ENCODE measurements at places on chromosomes 4 and X.

- DNase-seq = no peak
These were observed 40.6 kb downstream of the USP26 start for GRCh38 chrX:133056341-133056740.

DNA sequence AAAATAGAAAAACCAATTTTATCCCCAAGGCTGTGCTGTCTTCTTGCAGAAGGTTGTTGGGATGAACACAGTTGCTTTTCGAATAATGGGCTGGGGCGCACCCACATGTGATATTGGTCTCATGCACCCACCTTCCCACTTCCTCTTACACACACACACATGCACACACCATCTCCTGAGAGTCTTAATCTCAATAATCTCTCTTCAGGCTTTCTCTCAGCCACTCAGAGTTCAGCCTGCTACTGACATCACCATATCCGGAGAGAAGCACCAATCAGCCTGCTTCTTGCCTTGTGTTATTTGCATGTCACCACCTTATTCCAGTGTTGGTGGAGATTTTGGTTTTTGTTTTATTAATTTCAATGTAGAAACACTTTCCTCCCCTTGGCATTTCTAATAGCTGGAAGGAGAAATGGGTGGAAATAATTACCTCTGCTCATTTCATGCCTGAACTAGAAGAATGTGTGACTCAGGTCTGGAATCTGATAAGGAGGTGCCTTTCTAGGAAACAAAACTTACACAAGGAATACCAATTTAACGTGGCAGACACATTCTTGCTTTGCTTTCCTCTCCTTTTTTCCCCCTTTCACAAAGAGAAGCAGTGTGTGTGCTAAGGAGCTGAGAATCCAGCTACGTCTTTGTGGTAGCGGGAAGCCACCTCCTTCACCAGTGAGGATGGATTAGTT is 400.2 kb downstream of the MID1IP1 start:
- no peak for DNase-seq

DNA sequence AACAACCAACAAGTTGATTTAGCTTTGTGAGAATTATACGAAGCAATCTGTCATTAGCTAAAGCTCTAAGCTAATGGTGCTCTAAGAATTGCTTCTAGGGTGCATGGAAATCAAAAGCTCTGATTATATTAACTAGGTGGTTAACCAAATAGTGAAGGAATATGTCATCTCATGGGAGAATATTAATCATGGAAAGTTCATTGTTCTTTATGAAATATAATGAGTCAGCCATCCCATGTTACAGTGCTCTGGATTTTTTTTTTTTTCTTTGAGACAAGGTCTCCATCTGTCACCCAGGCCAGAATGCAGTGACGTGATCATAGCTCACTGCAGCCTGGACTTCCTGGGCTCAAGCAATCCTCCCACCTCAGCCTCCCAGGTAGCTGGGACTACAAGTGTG is 10.5 kb downstream of the DCAF8L2 start:
- no peak for DNase-seq

DNA sequence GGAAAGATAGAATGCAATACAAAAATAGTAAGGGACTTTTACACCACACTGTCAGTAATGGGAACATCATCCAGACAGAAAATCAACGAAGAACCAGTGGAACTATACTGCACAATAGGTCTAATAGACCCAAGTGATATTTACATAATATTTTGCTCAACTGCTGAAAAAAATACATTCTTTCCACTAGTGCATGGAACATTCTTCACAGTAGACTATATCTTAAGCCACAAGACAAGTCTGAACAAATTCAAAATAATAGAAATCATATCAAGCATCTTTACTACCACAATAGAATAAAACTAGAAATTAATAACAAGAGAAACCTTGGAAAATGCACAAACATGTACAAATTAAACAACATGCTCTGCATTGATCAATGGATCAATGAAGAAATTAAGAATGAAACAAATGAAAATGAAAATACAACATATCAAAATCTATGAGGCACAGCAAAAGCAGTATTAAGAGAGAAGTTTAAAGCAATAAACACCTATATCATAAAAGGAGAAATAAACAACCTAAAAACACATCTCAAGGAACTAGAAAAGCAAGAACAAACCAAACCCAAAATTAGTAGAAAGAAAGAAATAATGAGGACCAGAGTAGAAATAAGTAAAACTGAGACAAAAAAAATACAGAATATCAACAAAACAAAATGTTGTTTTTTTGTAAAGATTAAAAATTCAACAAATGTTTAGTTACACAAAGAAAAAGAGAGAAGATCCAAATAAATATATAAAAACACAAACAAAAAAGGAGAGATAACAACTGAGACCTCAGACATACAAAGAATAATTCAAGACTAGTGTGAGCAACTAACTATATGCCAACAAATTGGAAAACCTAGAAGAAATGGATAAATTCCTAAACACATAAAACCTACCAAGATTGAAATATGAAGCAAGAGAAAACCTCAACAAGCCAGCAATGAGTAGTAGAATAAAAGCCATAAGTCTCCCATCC is 51.5 kb upstream of the ANTXR2 start:
- no peak for DNase-seq

GRCh38 chr4:10074767-10075105 is 41.9 kb downstream of the WDR1 start:
- no peak for DNase-seq

GRCh38 chr4:98232202-98232601 is 29.0 kb upstream of the RAP1GDS1 start:
- no peak for DNase-seq

DNA sequence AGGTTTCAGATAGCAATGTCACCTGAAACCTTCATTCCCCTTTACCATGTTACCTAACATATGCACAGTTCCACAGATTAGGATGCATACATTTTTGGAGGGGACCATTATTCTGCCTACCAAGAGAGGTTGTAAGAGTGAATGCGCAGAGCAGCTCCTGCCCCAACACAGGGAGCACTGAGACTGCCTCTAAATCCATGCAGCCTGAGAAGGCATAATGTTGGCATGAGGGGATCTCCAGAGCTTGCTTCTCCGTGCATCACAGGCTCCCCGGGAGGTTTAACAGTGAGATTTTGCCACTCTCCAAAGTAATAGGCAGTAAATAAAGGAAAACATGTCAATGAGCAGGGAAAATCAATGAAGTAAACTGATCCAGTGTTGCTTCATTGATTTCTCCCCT is 410.8 kb downstream of the PCDH7 start:
- no peak for DNase-seq

DNA sequence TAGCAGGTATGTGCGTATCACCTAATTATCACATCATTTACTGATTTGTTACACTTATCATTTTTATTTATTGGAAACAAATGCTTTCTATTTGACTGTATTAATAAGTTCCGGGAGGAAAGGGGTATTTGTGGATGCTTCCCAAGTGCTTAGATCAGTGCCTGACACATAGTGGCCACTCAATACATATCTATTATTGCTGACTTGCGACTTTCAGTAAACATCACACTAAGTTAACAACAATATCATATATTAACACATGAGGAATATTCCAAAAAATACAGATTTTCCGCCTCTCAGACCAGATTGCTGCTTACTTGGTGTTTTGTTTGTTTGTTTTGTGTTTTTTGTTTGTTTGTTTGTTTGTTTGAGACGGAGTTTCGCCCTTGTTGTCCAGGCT is 52.6 kb upstream of the ZFP42 start:
- no peak for DNase-seq

GRCh38 chr4:68348577-68348976 is 1.3 kb downstream of the YTHDC1 start:
- DNase-seq = no peak

DNA sequence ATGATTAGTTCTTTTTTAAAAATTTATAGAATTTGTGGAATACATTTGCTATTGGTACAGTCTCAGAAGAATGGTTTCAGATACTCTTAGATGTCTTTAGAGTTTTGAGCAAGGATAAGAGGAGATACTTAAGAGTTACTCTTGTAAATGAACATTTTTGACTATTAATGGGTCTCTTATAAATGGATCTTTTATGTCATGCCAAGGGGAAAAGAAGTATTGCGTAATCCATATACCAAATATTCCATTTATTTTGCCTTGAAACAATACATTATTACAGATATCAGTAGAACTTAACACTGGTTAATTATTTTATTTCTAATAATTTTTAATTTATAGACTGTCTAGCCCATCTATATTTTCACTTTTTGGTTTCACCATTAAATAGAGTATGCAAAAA is 17.2 kb upstream of the DCAF4L1 start:
- DNase-seq = no peak

DNA sequence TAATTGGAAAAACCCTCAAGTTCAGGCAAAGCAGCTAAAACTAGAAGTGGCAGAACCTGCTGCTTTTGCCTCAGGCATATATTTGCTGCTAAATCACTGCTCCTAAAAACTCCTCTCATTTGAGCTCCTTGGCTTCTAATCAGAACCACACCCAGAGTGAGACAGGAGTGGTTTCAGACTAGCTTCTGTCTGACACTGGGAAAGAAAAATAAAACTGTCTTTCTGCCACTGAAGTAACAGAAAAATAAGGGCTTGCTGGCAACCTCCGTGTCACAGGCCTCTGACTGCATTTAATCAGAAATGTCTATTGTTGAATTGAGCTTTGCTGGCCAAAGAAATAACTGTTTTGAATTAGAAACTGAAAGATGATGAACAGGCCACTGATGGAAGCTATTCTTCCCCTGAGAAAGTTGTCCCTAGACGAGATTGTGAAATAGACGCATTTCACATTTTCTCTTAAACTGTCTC is 52.1 kb upstream of the RAP2C start:
- no peak for DNase-seq

GRCh38 chr4:7460566-7460965 is 25.8 kb upstream of the PSAPL1 start:
- DNase-seq = no peak

- DNase-seq = no peak
These were observed 43.6 kb upstream of the IL1RAPL2 start for GRCh38 chrX:104522386-104522785.

DNA sequence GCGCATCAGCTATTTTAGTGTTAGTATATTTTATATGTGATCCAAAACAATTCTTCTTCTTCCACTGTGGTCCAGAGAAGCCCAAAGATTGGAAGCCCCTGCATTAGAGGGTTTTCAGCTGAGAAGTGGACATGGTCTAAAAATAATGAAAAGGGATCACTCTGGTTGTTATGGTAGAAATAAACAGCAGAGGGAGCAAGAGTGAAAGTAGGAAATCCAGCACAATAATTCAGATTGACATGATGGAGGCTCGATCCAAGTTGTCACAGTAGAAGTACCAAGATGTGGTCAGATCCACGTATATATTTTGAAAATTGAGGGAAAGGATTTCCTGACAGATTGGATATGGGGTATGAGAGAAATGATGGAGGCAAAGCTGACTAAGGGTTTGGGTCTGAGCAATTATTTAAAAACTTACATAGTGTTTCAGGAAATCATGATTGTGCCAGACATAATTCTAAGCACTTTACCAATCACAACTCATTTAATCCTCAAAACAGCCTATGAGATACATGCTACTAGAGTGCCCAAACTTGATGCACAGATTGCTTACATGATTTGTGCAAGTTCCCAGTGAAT is 17.0 kb upstream of the TMEM144 start:
- peak; percentile 66 for DNase-seq

- no peak for DNase-seq
These were observed 123.6 kb upstream of the RBPJ start for GRCh38 chr4:26197018-26197779.

DNA sequence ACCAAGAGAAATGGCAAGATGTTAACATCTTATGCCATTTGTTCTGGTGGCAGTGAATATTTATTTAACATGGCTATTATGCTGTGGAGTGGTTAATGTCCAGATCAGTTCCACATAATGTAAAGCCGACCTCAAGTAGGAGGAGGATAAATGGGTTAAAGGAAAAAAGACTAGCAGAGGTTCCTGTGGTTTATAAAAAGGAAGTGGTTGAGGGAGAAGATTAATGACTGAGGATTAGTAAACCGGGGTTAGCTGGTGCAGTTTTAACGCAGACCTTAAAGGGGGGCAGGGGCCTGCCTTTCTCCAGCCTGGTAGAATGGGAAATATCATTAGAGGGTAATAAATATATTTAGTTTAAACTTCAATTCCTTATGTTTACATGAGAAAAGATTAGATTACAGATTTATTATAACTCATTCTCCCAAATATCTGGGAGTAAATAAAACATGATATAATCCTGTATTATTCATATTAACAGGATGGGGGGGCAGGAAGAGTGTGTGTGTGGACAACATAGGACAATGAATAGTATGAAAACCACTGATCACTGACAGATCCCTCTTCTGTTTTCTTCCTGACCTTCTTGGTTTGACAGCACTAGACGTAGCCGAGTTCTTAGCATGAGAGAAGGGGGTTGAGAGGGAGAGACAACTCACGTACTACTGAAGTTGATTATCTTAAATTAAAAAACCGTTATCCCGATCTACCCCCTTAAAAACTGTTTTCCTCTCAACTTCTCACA is 124.1 kb upstream of the LIMCH1 start:
- DNase-seq = peak; percentile 1

- no peak for DNase-seq
These were observed 680.7 kb upstream of the BOD1L1 start for GRCh38 chr4:14308229-14308651.

- DNase-seq = peak; percentile 54
These were observed 3.7 kb downstream of the TAF7L start for GRCh38 chrX:101287402-101287801.

GRCh38 chr4:121030131-121030530 is 42.2 kb downstream of the NDNF start:
- DNase-seq = no peak

- no peak for DNase-seq
These were observed 31.2 kb downstream of the PHEX start for GRCh38 chrX:22063284-22063683.

GRCh38 chrX:16836371-16836770 is 33.8 kb downstream of the RBBP7 start:
- peak; percentile 45 for DNase-seq

DNA sequence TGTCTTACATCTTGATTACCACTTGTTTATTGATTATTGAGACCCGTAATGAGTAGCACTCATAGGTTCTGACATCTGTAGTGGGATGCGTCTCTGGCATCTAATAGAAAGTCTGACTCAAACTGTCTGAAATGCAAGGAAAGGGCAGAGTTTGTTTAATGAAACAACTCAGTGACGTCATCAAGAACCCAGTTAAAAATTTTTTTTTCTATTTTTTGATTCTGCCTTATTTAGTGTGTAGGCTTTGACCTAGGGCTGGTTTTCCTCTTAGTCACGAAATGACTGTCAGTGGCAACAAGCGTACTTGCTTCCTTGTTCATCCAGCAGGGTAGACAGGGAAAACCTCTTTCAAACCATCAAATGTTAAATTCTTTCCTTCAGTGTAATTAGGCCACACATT is 3.1 kb upstream of the CDKL5 start:
- no peak for DNase-seq

GRCh38 chrX:109728173-109728535 is 4.9 kb downstream of the ACSL4 start:
- no peak for DNase-seq

GRCh38 chr4:117907646-117908045 is 126.6 kb upstream of the NDST3 start:
- DNase-seq = no peak

All from NCI-H2227 treated with DMSO at 0.1 percent for 48 hours (cell line).